ENCODE measurements at places on chromosomes 11 and 22.

- no peak for DNase-seq
Measured at GRCh38 chr11:70399681-70400112, 1.4 kb downstream of the CTTN start.

GRCh38 chr11:11122749-11123148, 230.3 kb downstream of the CSNK2A3 start:
- no peak for DNase-seq

DNA sequence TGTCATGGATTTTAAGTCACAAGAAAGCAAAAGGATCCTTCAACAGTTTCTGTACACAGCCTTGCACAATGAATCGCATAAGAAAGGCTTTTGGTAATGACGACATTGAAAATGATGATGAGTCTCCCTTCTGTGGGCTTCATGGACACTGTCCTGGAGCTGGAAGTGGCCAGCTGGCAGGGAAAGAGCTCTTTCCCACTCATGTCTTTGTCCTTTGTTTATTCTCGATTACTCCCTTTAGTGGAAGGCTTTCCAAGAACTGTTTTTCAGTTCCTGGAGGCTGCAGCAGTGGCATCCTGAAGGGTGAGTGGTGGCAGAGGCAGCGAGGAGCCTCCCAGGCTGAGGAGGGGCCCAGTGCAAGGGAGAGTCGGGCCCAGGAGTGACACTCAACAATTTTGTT, 505.2 kb downstream of the NTM start:
- DNase-seq, result no peak

GRCh38 chr22:49687333-49687732, 140.3 kb downstream of the BRD1 start:
- no peak for DNase-seq

- no peak for DNase-seq
Measured at GRCh38 chr11:19419808-19420207, 179.1 kb upstream of the E2F8 start.

DNA sequence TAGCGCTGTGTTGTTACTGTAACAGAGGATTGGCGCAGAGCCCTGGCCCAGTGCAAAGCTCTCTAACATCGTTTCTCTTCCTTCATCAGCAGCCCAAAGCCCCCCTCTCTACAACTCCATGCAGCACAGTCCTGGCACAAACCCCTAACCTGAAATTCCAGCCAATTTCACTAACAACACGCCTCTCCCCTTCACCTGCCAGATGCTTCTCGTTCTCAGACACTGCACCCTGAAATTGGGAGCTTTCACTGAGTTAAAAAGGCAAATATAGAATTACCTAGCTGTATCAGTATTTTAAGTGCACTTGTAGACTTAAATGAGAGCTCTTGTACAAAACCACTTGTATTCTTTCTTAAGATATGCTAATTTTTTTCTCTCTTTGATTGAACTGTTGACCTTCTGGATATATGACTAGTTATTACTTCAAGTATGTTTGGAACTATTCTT, 16.3 kb downstream of the GRAP2 start:
- no peak for DNase-seq

DNA sequence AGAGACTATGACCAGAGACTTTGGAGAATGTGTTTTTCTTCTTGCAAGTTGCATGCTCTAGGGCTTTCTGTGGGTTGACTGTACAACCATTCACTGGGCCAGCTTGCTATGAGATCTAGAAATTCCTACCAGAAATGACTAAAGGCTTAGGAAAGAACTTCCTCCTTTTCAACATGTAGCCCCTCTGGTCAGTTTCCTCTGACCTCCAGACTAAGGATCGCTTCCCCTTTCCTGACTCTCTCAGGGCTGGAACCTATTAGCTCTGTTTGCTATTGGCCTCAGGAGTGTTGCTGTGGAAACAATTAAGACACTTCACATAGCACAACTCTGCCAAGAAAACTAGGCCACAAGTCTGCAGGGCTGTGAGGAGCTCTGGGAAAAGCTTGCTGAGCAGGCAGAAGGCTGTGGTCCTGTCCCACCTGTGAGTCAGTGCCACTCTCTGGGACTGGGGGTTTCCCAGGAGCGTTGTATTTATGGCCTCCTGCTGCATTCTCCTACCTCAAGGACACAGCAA, 10.7 kb downstream of the CRY2 start:
- no peak for DNase-seq

DNA sequence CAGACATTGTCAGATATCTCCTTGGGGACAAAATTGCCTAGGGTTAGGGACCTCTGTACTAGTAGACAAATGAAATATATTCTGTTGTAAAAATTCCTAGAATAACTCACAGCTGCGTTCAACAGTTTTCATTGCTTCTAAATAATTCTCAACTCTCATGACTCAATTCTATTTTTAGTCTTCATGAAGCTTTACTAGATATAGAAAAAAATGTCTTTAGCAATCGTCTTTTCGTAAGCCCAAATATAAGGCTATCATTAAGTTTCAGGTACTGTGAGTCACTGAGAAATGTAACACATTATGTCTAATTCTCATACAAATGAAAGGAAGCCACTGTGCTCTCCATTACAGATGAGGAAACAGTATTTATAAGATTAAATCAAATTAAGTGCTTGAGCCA, 6.4 kb downstream of the MMP12 start:
- DNase-seq, result no peak

GRCh38 chr11:16977136-16977993, 36.8 kb downstream of the PLEKHA7 start:
- DNase-seq, result no peak

DNA sequence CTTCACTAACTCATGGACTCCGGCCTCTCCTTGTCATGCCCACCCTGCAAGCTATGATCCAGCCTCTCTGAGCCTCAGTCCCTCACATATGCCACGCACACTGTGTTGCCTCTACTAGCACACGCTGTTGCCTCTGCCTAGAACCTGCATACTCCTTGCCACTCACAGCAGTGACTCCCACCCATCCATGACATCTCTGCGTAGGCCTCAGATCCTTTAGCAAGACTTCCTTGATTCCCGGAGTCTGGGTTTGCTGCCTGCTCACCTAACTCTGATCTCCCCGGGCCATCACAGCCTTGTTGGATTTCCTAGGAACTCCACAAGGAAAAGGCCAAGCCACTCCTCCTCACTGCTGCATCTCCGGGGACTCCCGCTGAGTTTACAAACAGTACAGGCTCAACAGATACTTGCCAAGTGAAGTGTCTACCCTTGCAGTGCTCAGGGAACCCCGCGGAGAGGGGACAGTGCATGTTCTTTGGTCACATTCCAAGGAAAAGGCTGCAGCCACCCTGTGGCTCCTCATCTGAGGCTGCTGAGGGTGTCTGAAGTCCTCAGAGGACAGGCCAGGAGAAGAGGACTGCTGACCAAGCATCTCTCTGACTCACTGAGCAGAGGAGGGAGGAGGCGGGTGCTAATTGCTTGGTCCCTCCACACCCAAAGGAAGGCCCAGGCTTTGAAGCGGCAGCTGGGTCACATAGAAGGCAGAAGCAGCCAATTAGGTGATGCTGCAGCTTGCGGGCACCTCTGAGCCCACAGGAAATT, 42.4 kb upstream of the NAV2 start:
- DNase-seq, result no peak

DNA sequence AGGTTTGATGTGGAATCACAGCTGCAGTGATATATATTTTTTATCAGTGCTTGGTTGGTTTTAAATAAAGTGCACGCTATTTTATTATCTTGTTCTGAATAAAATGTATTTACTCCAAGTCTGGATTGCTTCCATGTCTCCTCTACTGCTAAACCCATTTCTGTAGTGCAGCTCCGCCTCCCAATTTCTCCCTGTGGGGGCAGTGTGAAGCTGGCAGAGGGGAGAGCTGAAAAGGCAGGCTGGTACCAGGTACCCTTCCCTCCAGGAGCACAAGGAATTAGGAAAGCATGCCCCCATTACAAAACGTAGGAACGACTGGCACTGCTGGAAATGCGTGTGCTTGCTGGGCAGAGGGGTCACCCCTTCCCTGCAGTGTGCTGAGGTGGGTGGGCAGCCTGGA, 934 bp upstream of the TMEM132A start:
- no peak for DNase-seq

DNA sequence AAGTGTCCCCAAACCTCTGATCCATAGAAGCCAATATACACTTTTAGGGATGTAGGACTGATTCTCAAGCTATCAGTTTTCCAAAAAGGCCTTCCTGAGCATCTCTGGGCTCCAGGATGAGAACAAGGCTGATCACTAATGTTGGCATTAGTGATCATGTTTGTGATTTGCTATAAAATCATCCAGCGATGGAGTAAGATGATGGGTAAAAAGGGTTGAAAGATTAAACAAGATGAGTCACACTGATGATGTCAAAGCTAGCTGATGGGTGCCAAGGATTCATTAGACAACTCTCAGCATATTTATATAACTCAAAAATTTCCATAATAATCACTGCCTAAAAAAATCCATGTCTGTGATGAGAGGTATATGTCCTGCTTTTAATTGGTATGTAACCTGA, 42.8 kb downstream of the ZNF280B start:
- no peak for DNase-seq

- no peak for DNase-seq
Measured at GRCh38 chr22:46280999-46281623, 13.3 kb downstream of the TTC38 start.
